Muscle of leg (tissue), 16 donors: ENCODE measurements at places on chromosomes 3 and 15. TPM values are rescaled to one million over a fixed set of nuclear protein-coding genes. Genes with fewer than 3 reads are reported as not detected.

DNA sequence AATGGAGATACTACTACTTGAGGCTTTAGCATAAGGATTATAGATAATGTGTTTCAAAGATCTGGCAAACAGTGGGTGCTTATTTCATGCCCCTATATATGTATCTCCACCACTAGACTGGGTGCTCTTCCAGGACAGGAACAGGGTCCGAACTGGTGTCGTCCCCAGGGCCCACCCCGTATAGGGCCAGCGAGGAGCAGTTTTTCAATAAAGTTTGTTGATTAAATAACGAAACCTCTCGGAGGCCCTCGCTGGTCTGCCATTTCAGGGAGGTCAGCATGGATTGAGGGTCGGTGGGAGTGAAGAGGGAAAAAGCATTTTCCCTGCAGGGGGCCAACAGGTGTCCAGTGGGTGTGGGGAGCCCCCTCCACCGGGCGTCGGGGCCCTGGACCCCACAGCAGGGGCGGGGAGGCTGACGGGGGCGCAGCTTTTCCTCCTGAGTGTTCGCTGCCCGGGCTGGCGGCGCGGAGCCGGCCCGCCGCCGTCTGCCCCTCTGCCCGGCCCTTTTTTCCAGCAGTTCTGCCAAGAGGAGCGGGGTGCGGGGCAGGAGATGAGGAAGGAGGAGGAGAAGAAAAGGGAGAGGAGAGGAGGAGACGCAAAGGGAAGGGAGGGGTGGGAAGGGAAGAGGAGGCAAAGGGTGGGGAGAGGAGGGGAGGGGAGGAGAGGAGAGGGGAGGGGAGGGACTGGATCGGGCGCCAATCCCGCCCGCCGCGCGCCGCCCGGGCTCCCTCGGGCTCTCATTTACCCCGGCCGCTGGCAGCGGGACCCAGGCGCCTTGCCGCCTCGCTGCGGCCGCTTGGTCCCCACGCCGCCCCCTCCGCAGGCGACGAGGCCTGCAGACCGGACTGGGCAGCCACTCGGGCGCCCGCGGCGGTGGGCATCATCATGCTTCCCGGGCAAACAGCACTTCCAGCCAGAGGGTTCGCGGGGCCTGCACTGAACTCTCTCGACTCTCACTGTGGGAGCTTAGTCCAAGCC lies 66.3 kb downstream of the ISG20 start:
- DNase-seq: peak; percentile 92

DNA sequence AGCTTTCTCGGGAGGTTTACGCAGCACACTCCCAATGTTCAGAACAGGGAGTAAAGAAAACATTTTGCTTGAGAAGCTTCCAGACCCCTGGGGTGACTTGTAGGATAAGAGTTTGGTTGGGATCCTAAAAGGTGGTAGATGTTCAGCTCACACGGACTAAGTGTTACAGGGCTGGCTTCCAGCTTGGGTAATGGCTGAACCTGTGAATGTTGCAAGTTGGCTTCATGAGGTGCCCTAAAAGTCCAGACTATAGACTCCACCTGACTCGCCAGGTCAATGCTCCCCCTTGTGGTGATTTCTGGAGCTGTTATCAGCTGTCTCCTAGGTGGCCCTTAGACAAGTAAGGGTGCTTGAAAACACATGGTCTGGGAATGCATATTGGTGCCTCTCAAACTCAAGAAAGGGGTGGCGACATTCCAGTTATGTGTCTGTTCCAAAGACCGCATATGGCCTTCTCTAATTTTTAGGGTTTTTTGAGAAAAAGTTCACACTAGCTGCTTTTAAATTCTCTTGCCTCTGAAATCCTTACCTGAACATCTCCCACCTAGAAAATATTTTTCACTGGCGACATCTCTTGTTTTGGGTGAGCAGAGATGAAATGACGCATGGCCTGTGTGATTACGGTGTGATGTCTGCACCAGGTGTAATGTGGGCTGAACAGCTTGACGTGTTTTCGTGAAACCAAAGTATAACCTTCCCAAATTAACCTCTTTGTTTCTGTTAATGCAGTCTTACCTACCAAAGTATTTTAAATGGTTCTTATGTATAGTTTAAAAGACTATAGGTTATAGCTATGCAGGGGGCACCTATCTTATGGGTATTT lies 175.7 kb upstream of the KBTBD8 start:
- peak; percentile 54 for DNase-seq

DNA sequence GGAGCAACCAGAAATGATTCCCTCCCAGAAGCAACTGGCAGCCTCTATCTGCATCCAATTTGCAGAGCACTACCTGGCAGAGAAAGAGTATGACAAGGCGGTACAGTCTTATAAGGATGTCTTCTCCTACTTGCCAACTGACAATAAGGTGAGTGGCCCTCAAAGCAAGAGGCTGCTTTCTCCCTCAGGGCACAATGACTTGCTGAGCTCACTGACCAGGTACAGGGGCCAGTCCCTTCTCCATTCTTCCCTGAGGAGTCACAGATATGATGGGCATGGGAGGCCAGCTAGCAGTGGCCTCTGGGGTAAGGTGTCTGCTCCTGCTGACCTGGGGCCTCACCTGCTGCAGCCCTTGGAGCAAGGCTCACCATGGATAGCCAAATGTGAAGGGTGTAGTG lies 20.3 kb downstream of the CSRNP1 start:
- no peak for DNase-seq

GRCh38 chr3:141367038-141367730 lies 1.1 kb upstream of the ZBTB38 start:
- DNase-seq: no peak

- peak; percentile 67 for DNase-seq
Observed at GRCh38 chr15:71349736-71350526, 234.7 kb downstream of the THSD4 start.

GRCh38 chr15:91498046-91498748 lies 355.3 kb upstream of the SLCO3A1 start:
- DNase-seq: no peak

DNA sequence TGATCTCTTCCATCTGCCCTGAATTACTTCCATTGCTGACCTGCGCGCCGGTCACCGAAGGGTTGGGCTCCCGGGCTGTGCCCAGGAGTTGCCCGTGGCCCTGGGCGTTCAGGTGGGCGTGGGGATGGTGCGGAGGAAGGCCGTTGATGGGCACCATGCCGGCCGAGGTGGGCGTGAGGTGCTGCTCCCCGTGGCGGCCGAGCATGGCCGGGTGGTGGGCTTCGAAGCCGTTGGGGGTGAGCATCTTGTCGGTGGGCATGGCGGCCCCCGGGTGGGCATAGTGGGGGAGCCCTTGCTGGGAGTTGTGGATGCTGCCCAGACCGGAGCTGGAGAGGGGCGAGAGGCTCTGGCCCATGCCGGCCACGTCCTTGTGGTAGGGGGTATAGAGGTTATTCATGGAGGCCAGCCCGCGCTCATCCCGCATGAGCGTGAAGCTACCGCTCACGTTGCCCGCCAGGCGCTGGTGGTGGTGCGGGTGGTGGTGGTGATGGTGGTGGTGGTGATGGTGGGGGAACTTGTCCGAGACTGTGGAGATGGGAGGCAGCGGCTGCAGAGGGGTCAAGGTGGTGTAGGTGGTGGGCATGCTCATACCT lies 1.0 kb downstream of the ONECUT1 start:
- no peak for DNase-seq

DNA sequence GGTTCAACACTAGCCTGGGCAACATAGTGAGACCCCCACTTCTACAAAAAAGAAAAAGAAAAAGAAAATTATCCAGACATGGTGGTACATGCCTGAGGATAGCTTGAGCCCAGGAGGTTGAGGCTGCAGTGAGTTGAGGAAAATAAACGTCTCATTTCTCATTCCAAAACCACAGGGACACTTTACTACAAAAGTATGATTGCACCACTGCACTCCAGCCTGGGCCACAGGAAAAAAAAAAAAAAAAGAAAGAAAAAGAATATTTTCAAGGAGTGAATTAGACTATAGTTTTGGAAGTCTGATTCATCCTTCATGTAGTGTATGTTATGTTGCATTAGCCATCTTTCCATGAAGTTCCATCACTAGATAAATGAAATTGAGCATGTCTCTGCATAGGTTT lies 149.5 kb upstream of the THBS1 start:
- DNase-seq: no peak

- DNase-seq: peak; percentile 76
Observed at GRCh38 chr3:124928333-124929202, 6.0 kb downstream of the MUC13 start.

DNA sequence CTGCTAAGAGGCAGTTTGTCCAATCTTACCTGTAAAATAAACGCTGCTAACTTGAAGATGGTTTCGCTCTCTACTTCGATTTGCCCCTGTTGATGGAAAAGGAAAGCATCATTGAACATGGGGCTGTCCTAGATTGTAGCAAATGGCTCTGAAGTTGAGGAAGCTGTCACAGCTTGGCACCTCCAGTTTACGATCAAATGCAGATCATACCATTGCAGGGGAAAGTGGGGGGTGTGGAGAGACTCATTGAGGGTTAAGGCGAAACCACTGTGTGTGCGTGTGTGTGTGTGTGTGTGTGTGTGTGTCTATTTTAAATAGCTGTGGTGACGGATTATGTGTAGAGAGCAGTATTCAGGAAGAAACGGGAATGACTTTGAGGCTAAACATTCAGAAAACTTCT lies 127.6 kb upstream of the LMOD3 start:
- peak; percentile 82 for DNase-seq

GRCh38 chr3:141326626-141327025 lies 41.7 kb upstream of the ZBTB38 start:
- no peak for DNase-seq

GRCh38 chr3:73571238-73571794 lies 53.4 kb downstream of the PDZRN3 start:
- no peak for DNase-seq

- DNase-seq: peak; percentile 97
Observed at GRCh38 chr3:49856181-49857005, at the start of gene TRAIP. TSS of gene TRAIP (minus strand) at chr3:49856564. CDS start at chr3:49856453, 111 bp downstream.

- DNase-seq: no peak
Observed at GRCh38 chr3:162111861-162112260, 615.3 kb downstream of the OTOL1 start.

DNA sequence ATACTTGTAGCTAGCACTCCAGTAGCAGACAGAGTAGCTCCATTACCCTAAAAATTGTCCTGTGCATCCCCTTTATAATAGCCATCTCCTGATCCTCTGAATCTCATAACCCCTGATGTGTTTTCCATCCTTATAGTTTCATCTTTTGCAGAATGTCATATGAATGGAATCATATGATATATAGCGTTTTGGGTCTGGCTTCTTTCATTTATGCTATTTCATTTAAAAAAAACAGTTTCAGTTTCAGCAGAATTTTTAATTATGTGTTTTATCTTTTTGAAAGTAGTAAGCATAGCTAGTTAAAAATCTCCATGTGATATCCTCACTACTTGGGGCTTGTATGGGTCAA lies 132.7 kb downstream of the KLF13 start:
- DNase-seq: no peak

DNA sequence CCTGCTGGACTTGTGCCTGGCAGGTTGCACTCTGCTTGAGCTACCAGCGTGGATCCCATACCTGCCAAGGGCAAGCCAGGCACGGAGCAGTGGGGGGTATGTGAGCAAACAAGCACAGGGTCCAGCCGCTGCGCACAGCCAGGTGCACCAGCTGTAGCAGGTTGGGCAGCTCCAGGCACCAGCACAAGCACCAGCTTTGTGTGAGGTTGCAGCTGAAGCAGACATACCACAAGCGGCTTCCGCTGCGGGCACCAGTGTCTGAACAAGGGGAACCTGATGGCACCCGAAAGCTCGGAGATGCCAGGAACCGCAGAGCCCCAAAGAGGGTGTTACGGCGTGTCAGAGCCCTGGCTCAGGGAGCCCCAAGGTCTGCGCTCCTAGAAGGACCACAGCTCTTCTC lies 472.7 kb upstream of the ARL6 start:
- no peak for DNase-seq

- DNase-seq: no peak
Observed at GRCh38 chr15:80636675-80637074, 58.4 kb upstream of the ABHD17C start.

GRCh38 chr3:47342812-47343211 lies 38.0 kb upstream of the PTPN23 start:
- no peak for DNase-seq

GRCh38 chr15:33797651-33798050 lies 170.6 kb upstream of the CHRM5 start:
- peak; percentile 17 for DNase-seq

GRCh38 chr3:59289831-59290230 lies 240.0 kb upstream of the CFAP20DC start:
- DNase-seq: no peak

- no peak for DNase-seq
Observed at GRCh38 chr3:158110658-158111018, 749 bp downstream of the RSRC1 start.

GRCh38 chr3:52694528-52695189 lies 8.8 kb downstream of the GNL3 start:
- no peak for DNase-seq

- no peak for DNase-seq
Observed at GRCh38 chr3:194828116-194828515, 142.4 kb downstream of the FAM43A start.

- peak; percentile 71 for DNase-seq
Observed at GRCh38 chr15:40354408-40355171, 3.4 kb upstream of the DISP2 start.

- peak; percentile 87 for DNase-seq
Observed at GRCh38 chr3:175428466-175428865, 569.3 kb downstream of the NAALADL2 start.

Gene ARNT2
- polyA plus RNA-seq: 10.0 TPM

Gene ZNF710
- polyA plus RNA-seq: 13.1 TPM

Gene PXK
- polyA plus RNA-seq: 16.1 TPM

Gene TPRG1
- polyA plus RNA-seq: 1.9 TPM

Gene PRRT3
- polyA plus RNA-seq: 2.5 TPM

Gene OR5K2
- not detected for polyA plus RNA-seq

Gene DUOXA1
- polyA plus RNA-seq: not detected

Gene IGSF10
- polyA plus RNA-seq: 8.2 TPM

Gene FHIT
- 4.1 TPM for polyA plus RNA-seq

Gene DNAH12
- 0.26 TPM for polyA plus RNA-seq

Gene CPEB1
- polyA plus RNA-seq: 0.62 TPM

Gene ATP13A5
- 0.63 TPM for polyA plus RNA-seq

Gene HCN4
- polyA plus RNA-seq: not detected

Gene PDIA5
- polyA plus RNA-seq: 14.9 TPM

Gene SLC35G2
- 1.5 TPM for polyA plus RNA-seq
